T-helper 2 cell (primary cell): ENCODE measurements at places on chromosomes 6 and 20.

DNA sequence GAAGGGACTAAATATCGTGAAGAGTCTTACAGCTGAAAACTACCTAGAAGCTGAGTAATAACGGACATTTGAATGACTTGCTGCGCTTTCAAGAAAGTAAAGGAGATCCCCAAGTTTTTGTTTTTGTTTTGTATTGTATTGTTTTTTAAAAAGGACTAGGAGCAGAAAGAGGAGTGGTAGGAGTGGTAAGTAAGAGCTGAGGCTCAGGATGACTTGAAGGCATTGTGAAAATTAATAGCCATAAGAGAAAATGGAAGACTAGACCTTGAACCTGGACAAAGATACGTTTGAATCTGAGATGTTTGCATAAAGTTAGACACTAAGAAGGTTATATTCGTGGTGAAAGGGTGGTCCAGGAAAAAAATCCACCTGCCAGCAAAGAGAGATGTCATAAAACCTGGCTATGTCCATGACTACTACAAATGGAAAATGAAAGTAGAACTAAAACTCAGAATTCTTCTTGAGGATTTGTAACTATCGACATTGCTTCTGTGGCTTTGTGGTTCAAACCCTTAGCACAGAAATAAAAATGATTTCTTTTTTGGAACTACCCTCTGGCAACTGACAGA, 824.8 kb upstream of the FLRT3 start:
- no peak for DNase-seq

DNA sequence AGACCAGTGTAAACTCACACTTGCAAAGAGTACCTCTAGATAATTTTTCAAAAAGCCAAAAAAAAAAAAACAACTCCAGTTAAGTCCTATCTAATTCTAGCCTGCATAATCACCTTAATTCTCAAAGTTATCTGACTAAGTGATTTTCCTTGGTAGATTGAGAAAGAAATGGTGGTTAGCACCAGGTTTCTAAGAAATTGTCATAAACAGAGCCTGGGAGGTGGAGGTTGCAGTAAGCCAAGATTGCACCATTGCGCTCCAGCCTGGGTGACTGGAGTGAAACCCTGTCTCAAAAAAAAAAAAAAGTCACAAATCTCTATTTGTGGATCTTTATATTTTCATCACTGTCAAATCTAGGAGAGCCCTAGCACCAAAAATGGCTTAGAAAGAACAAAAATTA, 8.9 kb downstream of the FBXO5 start:
- no peak for DNase-seq

DNA sequence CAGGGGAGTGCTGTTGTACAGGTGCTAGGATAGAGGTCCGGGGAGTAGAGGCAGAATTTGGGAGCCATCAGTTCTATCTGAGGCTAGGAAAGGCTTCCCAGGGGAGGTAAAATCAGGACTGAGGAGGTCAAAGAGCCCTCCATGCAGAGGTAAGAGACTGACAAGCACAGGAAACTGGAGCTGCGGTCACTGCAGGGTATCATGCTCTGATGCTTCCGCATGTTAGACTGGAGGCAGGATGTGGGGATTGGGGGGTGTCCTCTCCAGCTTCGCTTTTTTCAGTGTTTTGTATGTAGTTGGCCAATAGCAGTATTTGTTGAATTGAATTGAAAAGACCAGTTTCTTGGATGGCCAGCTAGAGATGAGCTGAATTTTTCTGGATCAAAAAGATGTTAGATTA, 87.8 kb downstream of the SLC22A3 start:
- DNase-seq, result no peak

DNA sequence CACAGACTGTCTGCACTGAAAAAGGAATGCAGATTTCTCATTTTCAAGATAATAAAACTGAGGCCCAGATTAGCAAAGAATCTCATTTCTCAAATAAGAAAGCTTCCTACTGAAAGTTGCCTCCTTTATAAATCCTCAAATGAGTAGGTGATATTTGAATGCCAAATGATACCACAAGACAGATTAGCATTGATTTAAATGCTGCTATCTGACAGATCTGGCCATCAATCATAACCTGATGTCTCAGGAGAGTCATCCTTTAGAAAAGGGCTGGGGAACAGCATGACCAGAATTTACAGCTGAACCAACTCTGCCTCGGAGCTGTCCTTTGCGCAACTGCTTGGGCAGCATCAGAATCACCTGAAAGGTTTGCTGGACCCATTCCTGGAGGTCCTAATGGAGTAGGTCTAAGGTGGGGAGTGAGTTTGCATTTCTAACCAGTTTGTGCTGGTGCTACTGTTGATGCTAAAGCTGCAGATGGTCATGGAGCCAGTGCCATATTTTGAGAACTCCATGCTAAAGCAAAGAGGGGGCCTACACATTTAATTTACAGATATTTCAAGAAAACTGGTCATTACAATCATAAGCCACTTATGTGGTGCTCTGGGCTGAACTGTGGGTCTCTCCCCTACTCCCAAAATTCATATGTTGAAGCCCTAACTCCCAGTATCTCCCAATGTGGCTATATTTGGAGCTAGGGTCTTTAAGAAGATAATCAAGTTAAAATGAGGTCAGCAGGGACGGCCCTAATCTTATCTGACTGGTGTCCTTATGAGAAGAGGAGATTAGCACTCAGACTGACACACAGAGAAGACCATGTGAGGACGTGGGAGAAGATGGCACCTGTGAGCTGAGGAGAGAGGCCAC, 295.5 kb upstream of the JARID2 start:
- DNase-seq, result no peak

DNA sequence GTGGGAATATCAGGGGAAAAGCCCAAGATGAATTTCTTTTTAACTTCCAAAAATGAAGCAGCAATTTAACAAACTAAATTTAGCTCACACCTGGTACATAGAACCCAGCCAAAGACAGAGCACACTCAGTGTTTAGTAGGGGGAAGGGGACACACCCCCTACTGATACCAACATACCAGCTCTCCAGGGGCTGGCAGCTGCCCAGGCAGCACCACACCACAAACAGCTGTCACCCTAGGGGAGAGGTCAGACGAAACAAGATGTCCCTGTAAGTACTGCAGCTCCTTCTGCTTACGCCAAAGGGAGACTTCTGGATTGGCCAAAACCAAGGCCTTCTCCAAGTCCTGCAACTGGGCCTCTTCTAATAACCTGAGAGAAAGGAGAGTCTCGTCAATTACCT, 26.0 kb downstream of the MDN1 start:
- no peak for DNase-seq

DNA sequence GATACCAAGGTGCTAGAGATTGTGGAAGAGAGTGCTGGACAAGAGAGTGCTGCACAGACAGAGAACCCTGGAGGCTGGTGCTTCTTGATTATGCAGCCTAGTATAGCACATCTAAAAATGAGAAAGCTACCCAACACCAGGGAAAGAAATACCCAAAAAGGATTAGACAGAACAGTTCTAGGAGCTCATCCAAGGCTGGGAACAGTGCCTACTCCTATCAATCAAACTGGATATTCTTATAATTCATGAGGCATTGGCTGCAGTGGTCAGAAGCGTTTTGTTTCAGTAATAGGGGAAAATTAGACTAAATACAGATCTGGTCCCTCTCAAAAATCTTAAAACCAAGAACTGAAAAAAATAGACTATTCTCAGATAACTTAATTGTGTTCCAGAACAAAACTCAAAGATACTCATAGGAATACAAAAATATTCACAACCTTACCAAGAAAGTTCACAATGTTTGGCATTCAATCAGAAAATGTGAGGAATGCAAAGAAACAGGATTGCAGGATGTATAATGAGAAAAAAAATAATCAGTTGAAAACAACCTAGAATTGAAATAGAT, 222.9 kb downstream of the EPHA7 start:
- DNase-seq, result no peak

DNA sequence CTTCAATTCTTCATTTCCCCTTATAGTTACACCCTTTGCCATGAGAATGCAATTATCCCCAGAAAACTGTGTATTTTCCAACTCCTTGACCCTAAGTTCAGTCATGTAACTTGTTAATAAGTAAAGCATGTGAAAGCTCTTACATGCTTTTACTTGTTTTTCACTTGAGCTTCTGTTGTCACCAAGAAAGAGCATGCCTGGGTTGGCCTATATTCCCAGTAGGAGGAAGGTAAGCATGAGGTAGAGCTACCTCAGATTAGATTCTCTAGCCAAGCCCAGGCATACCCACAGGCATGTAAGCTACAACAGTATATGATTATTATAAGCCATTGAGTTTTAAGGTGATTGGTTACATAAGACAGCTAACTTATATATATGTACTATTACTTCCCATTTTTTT, 101.7 kb upstream of the SMLR1 start:
- DNase-seq, result no peak

GRCh38 chr6:42790549-42791181, 8.8 kb downstream of the BICRAL start:
- no peak for DNase-seq

DNA sequence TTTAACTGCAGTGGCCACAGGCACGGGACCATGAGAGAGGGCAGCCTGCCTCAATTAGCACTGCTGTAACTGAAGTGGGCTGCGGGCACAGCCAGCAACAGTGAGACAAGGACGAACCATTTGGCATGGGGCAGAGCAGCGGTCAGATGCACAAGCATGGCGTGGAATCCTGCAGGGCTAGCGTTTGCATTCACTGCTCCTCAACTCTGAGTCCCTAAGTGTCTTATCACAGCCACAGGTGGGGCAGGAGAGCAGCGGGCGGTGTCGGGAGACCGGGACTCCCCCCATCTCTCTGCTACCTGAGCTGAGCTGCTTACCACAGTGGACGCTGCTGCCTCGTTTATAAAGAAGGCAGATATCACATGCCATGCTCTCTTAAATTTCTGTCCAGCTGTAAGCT, 31.3 kb upstream of the PDE10A start:
- DNase-seq, result no peak

GRCh38 chr6:26251354-26252076, 113.5 kb upstream of the BTN3A2 start:
- peak; percentile 17 for DNase-seq
